NCI-H510A treated with DMSO at 0.1 percent for 48 hours (cell line): ENCODE measurements at places on chromosomes 7 and 10.
A peak's percentile ranks its signal among the peaks of the same experiment; 100 is the strongest.

- DNase-seq, result peak; percentile 64
Observed at GRCh38 chr10:80599424-80599847, 61.7 kb downstream of the SH2D4B start.

DNA sequence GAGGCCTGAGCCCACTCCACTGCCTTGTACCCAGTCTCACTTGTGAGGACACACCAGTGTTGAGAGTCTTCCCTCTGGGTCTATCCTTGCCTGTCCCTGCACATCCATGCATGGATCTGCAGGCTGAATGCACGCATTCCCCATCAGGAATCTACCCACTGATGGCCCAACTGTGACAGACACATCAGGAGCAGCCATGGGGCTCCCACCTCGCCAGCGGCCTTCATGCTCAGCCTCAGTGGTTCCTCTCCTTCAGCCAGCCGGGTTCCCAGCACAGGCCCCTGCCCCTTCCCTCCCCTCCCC lies 21.3 kb downstream of the ANTXRL start:
- DNase-seq, result no peak

DNA sequence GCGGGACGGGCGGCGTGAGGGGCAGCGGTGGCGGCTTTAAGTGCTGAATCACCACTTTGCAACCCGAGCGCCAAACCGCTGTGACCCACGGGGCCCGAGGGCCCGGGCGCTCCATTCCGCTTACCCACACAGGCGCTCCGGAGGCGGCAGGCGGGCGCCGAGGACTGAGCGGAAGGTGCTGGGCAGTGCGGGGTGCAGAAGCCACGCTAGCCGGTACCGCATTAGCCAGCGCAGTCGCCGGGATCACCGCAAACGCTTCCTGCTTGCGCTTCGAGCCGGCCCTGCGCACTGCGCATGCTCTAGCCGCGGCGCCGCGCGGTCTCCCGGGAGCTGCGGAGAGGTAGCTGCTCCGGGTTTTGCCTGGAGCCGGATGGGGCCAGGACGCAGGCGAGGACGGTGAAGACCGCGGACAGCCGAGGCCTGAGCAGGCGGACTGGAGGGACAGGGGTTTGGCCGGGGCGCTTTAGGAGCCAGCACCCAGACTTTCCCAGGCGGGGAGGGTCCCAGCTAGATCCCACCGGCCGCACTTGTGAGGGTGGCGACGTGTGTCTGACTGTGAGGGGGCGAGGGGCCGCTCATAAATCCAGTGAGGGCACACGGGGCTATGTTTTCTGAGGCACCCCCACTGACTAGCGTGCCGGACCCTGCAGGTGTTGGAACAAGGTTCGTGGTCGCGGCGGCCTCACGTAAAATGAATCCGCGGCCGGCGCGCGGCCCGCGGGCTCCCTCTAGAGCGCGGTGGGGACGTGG lies at the start of gene IDE:
TSS of gene IDE (minus strand) at position 296 of the 750 bp plus-strand sequence. CDS start at position 222, 74 bp downstream.
- DNase-seq, result peak; percentile 71

DNA sequence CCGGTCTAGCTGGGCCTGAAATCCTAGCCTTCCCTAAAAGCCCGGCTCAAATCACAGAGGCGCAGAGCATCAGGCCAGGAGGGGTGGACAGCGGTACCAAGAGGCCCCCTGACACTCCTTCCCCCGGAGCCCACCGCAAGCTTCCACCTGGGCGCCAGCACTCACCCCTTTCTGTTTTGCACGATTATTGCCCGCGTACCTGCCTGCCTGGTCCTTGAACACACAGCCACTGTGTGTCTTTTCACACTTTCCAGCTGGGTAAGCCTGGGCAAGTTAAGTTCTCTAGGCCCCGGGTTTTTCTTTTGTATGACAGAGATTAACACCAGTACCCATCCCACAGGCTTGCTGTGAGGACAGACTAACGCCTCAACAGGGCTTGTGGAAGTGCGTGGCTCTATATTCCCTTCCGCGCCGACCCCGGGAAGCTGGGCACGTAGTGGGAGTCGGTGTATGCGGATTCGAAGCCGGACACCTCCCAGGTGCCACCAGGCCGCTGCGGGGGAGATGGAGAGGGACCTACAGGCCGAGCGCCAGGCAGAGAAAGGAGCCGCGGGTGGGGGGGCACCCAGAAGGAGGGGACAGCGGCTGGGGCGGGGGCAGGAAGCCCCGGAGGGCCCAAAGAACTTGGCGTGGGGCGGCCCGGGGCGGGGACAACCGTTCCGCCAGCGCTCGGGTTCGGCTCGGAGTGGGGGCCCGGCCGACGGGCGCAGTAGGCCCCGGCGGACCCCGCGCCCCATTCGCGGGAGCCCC lies 792 bp downstream of the ZNF746 start:
- DNase-seq, result peak; percentile 25

DNA sequence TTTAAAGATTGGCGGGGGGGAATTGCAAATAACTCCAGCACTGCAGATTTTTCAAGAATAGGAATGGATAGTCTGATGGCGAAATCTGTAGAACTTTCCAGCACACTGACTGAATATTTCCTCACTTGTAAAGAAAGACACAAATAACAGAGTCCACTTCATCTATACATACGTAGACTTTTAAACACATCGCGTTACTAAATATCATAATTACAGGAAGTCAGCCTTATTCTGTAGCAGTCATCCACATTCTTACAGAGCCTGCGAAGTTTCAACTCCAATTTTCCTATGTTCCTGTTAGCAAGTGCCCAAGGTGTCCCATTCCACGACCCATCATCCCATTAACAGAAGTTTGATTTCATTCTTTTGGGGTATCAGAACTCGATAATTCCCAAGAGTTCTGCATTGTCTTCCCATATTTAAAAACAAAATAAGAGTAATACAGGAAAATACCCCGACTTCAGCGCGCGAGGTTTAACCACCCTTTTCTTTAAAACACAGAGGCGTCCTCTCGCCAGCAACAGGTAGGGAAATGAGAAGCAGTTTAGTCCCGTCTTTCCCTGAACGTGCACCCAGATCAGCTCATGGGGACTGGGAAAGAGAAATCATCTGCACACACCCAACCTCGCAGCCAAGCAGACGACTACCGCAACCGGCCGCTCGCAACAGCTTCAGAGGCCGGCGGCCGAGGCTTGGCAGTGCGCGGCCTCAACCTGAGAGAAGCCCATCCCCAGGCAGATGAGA lies 880 bp downstream of the HERC4 start:
- peak; percentile 50 for DNase-seq

DNA sequence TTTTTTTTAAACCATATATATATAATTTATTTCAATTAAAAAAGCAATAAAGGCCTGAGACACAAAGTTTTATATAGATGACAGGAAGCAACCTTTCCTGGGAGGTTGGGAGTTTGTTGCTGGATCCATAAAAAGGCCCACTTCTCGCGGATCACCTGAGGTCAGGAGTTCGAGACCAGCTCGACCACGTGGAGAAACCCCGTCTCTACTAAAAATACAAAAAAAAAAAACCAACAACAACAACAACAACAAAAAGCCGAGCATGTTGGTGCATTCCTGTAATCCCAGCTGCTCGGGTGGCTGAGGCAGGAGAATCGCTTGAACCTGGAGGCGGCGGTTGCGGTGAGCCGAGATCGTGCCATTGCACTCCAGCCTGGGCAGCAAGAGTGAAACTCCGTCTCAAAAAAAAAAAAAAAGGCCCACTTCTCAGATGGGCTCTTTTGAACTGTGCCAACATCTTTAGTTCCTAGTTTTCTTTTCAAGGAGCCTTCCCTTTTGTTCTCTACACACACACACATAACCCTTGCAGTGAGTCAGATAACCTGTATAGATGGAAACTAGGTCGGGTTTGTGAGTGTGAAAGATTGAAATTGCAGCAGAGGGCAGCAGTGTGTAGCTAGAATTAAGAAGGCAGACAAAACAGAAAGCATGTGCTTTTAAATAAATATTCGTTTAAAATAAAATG lies 1.2 kb upstream of the SMNDC1 start:
- DNase-seq, result peak; percentile 80

DNA sequence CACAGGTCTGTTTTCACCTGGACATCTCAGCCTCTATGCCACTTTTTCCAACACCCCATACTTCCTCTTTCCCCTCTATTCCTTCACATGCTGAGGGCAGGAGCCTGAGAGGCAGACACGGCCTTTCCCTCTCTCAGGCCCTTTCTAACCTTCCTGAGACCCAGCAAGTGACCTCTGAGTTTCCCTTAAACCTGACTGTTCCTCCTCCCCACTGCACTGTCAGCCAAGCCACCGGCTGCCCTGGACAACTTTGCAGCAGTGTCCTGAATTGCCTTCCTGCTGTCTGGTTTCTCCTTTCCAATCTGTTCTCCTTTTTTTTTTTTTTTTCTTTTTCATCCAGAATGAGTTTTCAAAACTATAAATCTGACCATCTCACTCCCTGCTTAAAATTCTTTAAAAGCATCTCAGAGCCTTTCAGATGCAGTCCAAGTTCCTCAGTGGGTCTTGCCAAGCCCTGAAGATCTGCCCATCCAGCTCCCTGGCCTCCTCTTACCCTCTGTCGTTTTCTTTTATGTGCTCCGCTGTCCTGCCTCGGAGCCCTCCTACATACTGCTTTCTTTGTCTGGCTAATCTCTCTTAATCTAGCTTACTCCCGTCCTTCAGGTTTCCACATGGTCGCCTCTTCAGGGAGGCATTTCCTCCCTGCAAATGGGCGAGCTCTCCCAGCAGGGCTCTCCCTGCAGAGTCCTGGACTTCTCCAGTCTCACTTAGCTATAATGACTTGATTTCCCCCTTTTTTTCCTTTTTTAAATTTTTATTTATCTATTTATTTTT lies 30.5 kb downstream of the SLC13A4 start:
- no peak for DNase-seq

DNA sequence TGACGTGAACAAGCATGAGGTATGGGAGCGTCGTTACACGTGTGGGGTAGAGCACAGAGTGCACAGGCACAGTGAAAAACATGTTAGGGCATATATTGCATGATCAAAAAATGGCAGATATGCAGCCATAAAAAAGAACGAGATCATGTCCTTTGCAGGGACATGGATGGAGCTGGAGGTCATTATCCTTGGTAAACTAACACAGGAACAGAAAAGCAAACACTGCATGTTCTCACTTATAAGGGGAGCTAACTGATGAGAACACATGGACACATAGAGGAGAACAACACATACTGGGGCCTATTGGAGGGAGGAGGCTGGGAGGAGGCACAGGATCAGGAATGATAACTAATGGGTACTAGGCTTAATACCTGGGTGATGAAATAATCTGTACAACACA lies 66.3 kb downstream of the TACC2 start:
- DNase-seq, result no peak

GRCh38 chr10:68594405-68594804 lies 34.3 kb downstream of the TET1 start:
- peak; percentile 15 for DNase-seq

GRCh38 chr10:68496072-68496471 lies 24.3 kb upstream of the DNA2 start:
- no peak for DNase-seq

DNA sequence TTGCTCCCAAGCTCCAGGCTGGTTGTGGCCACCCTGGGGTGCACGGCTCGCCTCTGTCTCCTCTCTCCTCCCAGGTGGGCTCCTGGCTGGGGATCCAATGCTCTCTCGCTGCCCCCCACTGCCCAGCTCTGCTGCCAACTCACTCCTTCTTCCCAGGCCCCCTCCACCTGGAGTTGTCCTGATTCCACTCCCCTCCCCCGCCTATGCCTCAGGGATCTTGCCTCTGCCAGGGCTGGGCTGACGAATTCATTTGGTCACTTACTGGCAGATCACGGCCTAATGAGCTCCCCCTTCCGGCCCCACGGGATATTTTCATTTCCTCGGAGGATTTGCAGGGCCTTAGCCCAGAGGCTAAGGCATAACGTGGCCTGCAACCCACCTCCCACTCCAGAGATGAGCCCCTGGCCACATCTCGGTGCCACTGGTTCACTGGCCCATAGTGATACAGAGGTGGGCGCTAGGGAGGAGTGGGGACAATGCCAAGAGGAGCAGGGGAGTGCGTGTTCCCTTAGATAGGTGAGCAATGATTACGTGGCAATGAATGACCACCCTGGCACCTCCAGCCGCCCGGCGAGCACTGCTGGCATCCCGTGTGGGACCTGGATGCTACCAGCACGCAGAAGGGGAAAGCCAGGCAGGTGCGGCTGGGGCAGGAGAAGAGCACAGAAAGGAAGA lies 344.6 kb upstream of the SHH start:
- no peak for DNase-seq

- DNase-seq, result no peak
Observed at GRCh38 chr7:43482679-43483252, 100.1 kb upstream of the STK17A start.
